ENCODE measurements at places on chromosomes 13 and 19.
A peak's percentile ranks its signal among the peaks of the same experiment; 100 is the strongest.

DNA sequence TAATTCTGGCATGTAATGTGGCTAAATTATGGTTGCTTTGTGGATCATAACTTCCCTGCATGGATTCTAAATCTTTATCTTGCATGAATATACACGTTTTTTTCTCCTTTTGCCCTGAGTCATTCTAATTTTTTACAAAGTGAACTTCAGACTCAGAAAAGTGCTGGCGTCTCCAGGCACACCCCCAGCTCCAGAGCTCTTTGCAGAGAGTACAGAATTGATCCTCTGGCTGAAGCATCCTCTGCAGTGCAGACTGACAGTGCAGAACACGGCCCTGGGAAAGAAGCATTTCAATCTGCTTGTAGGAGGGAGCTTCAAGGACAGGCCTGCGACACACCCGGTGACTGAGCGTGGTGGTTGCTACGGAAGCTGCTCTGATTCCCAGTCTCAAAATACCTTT, 228.1 kb downstream of the FGF9 start:
- DNase-seq: no peak

DNA sequence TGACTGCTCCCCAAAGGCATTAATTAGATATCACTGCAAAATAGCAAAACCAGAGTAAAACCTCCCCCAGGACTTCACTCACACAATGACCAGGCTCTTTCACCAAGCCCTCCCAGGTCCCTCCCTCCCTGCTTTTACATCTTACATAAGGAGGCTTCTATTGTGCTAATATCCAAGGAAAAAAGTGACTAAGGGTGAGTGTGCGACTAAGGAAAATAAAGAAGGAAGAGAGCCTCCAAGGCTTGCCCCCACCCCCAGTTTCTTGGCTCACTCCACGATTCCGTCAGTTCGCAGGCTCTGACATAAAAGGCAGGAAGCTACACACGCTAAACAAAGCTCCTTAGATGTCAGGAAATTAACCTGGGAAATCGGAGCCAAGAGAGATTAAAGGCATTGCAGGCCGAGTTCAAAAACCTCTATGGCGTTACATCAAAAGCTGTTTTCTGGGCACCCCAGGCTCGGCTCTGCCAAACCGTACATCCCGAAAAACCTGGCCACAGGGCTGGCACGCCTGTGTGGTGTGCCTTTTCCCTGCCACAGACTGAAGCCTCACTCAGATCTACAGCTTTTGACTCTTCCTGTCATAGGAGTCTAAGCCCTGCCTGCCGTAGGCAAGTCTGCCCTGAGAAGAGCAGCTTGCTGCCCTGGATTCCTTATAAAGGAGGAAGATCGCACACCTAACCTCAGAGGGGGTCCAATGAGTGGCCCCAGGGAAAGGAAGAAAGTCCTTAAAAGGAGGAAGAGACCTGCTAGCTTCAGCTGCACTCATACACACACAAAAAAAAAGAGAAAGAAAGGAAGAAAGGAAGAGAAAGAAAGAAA, 67.0 kb upstream of the SERP2 start:
- DNase-seq: no peak

DNA sequence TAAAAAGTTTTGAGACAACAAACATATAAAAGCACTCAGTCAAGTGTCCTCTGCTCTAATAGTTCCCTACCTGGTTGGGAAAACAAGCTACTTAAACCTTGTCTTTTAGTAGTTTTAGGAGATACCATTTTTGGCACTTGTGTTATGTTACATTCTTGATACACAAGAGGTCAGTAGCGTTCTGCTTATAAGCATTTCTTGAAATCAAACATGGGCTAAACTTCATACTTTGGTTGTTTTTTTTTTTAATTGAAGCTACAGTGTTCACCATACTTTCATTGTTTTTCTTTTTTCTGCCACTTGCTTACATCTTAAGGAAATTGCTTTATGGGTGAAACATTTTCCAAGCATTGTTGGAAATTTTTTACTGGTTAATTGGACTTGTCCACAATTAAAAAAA, 12.9 kb downstream of the NHLRC3 start:
- no peak for DNase-seq

- DNase-seq: no peak
Measured at GRCh38 chr13:33561627-33562026, 256.3 kb upstream of the RFC3 start.

DNA sequence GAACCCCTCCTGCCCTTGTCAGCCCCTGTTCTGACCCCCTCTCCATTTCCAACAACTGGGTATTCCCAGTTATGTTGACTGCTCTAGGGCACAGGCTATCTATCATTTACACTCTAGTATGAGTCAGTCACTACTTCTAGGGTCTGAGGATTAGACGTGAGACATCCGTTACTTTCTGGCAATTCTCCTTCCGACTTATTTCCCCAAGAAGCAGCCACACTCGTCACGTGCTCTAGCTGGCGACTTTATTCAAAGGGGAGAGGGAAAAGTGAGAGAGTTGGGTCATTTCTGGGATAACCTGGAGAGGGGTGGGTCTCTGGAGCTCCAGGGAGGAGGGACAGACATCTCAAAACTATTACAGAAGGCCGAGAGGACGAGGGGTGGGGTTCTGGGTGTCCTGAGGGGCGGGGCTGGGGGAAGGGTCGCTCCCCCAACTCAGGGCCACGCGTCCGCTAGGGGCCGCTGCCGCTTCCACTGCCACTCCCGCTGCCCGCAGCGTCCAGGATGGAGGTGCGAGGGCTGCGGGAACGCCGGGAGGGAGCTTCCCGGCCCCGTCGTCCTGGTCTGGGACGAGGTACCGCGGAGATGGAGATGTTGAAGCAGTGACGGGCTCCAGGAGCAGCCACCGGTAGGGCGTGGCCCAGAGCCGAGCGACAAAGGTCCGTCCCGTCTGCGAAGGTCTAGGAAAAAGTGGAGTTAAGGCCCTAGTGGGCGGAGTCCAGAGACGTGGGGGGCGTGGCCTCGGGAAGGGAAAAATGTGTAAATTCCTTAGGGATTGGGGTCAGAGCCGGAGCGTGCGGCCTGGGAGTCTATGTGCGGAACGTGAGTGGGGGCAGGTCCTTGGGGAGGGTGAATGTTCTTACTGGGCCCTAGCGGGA, 8.9 kb downstream of the RTBDN start:
- DNase-seq: peak; percentile 59

DNA sequence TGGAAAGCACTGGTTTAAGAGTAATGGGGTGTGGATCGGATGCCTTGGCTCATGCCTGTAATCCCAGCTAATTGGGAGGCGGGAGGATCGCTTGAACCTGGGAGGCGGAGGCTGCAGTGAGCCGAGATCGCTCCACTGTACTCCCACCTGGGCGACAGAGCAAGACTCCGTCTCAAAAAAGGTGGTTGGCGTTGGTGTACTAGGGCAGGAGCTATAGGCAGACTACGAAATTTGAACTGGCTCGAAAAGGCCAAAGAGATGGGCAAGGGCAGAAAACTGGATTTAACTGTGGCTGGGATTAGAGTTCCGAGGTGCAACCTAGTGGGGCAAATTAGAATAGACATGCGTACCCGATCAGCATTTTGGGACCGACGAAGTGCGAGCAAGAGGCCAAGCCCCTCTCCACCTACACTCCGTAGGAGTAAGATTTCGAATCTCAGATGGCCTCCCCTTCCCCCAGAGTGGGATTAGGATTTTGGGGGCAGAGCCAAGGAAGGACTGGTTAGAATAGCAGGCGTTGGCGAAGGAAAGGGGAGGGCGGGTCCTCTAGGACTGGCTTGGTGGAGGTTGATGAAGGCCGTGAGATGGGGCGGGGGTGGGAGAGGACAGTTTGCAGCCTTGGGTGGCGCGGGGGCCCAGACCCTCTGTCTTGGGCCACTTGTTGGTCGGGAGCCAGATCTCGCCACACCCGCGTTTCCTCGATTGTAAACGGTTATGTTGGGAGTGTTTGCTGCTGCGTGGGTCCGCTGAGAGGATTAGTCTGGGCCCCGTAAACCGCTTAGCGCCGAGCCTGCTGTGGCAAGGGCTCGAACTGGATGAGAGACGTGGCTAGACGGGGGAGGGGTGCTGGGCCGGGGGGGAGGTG, 2.0 kb upstream of the INAFM1 start:
- no peak for DNase-seq

DNA sequence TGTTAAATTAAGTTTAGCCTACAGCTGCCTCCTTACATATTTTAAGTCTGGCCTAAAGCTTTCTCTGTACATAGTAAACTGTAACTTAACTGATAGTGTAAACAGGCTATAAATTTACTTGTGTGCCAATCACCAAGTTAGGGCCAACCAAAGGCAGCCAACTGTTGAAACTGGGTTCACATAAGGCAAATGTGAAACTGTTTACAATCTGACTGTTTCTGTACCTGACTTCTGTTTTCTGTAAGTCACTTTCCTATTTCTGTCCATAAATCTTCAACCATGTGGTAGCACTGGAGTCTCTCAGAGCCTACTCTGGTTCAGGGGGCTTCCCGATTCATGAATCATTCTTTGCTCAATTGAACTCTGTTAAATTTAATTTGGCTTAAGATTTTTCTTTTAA, 103.1 kb downstream of the RAP2A start:
- DNase-seq: no peak

Measured in activated CD8-positive, alpha-beta memory T cell treated with anti-CD3 and anti-CD28 coated beads for 24 hours (primary cell).